ENCODE measurements at places on chromosomes 16 and 17. TPM values are rescaled to one million over a fixed set of nuclear protein-coding genes. Genes with fewer than 3 reads are reported as not detected.

CLEC19A gene
- total RNA-seq: not detected

NPLOC4 gene
- total RNA-seq: 109 TPM

BAIAP3 gene
- total RNA-seq: 13.1 TPM

SPATA2L gene
- 21.5 TPM for total RNA-seq

KRTAP9-4 gene
- total RNA-seq: not detected

CDH15 gene
- 1.5 TPM for total RNA-seq

CHST5 gene
- total RNA-seq: 0.29 TPM

DNA sequence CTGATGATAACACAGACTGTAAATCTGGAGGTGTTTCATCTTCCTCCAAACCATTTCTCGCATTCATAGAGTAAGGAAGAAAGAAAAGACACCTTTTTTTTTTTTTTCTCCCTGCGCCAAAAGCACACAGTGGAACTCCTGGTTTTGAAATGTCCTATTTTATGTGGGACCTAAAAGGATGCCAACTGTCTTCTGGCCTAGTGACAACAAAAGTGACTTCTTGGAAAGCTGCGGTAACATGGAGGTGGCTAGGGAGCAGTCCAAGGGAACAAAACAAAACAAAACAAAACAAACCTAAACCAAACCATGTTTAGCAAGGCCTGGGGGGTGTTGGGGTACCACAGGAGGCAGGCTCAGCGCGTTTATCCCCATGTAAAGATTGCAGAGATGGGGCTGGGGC is 174.8 kb downstream of the XYLT1 start:
- no peak for DNase-seq
- H3K27ac ChIP-seq: no peak overlapping the region
- no peaks in the 10 kb centered on the region for H3K36me3 ChIP-seq
- H3K4me1 ChIP-seq: no peaks in the 10 kb centered on the region

GRCh38 chr17:63446753-63447470 is 806 bp upstream of the CYB561 start:
- H3K4me3 ChIP-seq: peak overlapping the region; percentile 93
- peaks cover 41% of the 10 kb centered on the region for H3K4me1 ChIP-seq
- no peaks in the 10 kb centered on the region for H3K27me3 ChIP-seq
- no peaks in the 10 kb centered on the region for H3K36me3 ChIP-seq

GRCh38 chr16:88830258-88830657 is 18.5 kb upstream of the APRT start:
- no peak overlapping the region for H3K4me3 ChIP-seq
- no peaks in the 10 kb centered on the region for H3K4me1 ChIP-seq
- no peak overlapping the region for H3K27ac ChIP-seq
- no peak for DNase-seq
- H3K27me3 ChIP-seq: no peaks in the 10 kb centered on the region

GRCh38 chr16:8713635-8714172 is 39.3 kb downstream of the ABAT start:
- no peak for DNase-seq
- no peak overlapping the region for H3K4me3 ChIP-seq
- H3K36me3 ChIP-seq: no peaks in the 10 kb centered on the region
- peaks cover 5% of the 10 kb centered on the region for H3K27me3 ChIP-seq
- H3K27ac ChIP-seq: no peak overlapping the region

GRCh38 chr17:46195217-46195855 is 2.1 kb upstream of the KANSL1 start:
- DNase-seq: no peak
- H3K36me3 ChIP-seq: peaks cover 11% of the 10 kb centered on the region
- H3K27me3 ChIP-seq: no peaks in the 10 kb centered on the region
- no peak overlapping the region for H3K27ac ChIP-seq

GRCh38 chr16:47037396-47037745 is 63.9 kb upstream of the DNAJA2 start:
- no peaks in the 10 kb centered on the region for H3K27me3 ChIP-seq
- H3K27ac ChIP-seq: no peak overlapping the region
- H3K4me1 ChIP-seq: no peaks in the 10 kb centered on the region
- H3K4me3 ChIP-seq: peak overlapping the region; percentile 73
- H3K36me3 ChIP-seq: no peaks in the 10 kb centered on the region
